Activated CD4-positive, CD25-positive, alpha-beta regulatory T cell treated with anti-CD3 and anti-CD28 coated beads, Interleukin-2, amount 50 U/mL, for 24 hours (primary cell): ENCODE measurements at places on chromosomes 12 and 14.

DNA sequence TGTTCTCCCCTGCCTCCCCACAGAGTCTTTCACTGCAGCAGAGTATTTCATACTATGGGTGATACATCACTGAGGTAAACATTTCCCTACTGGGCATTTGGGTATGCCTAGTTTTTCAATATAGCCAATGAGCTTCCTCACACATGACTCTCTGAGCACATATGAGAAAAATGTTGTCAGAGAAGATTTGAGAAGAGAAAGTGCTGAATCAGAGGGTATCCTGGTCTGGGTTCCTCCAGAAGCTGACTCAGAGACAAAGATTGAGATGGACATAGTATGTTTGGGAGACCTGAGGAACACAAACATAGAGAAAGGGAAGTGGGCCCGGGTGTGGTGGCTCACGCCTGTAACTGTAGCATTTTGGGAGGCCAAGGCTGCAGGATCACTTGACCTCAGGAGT, 12.6 kb downstream of the SLC8B1 start:
- no peak for ATAC-seq

GRCh38 chr14:56273155-56273554, 154.9 kb downstream of the PELI2 start:
- no peak for ATAC-seq

GRCh38 chr12:32446316-32447119, 47.2 kb downstream of the FGD4 start:
- no peak for ATAC-seq

- peak; percentile 79 for ATAC-seq
Measured at GRCh38 chr12:110314308-110314707, 33.3 kb downstream of the ATP2A2 start.

GRCh38 chr12:132700212-132700822, 10.3 kb upstream of the PGAM5 start:
- no peak for ATAC-seq

- ATAC-seq, result no peak
Measured at GRCh38 chr12:88870000-88870737, 289.9 kb upstream of the KITLG start.

DNA sequence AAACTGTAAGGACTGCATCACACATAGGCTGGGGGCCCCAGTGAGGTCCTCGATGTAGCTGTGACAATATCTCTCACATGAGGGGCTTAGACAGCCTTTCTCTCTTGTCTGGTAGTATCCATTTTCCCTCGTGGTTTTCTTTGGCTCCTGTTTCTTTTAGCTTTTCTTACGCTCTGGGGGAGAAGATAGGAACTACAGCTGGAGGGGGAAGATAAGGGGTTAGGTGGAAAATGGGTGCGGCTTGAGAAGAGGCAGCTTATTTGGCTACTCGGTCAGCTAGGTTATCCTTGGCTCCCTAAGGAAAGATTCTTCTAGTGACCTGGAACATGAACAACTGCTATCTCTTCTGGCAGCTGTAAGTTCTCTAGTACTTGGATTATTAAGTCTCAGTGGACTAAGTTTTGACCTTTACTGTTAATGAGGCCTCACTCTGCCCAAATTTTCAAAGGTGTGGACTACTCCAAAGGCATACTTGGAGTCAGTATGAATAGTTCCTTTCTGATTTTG, 28.7 kb upstream of the CPNE8 start:
- ATAC-seq, result no peak

DNA sequence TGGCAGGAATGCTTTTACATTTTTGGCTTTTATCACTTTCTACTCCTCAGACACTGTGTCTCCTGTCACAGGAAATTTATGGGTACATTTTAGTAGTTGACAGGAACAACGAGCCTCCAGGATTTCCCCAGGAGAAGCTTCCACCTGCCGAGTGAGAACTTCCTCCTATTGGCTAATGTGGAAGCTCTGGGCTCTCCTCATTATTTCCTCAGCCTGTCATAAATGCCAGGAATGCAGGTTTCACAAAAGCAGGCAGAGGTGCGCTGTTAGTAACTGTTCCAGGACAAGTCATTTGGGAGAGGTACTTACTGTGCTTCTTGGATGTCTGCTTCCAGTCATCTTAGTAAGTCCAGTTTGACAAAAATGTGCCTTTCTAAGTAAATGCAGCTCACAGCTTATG, 19.1 kb upstream of the DCP1B start:
- no peak for ATAC-seq

DNA sequence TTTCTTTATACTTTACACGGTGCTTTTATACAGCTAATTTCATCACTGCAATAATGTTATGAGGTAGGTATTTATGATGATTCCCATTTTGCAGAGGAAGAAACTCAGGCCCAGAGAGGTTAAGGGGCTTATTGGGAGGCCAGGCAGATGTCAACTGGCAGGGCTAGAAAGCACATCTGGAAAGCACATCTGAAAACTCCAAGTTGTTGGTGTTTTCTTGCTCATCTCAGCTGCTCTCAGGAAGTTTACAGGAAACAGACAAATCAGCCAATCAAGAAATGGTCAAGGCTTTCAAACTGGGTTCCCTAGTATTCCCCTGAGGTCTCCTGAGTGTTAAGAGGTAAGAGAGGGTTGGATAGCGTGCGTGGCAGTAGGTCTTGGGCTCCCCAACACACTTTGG, 124.1 kb upstream of the MED13L start:
- ATAC-seq, result no peak

- ATAC-seq, result no peak
Measured at GRCh38 chr12:66359300-66359699, 57.0 kb downstream of the HELB start.

GRCh38 chr14:75294649-75295033, 16.0 kb downstream of the FOS start:
- no peak for ATAC-seq

GRCh38 chr12:125013816-125014442, 20.5 kb downstream of the BRI3BP start:
- no peak for ATAC-seq

- no peak for ATAC-seq
Measured at GRCh38 chr12:27198036-27198435, 46.0 kb upstream of the STK38L start.

- no peak for ATAC-seq
Measured at GRCh38 chr12:51818566-51819300, 29.8 kb downstream of the FIGNL2 start.

DNA sequence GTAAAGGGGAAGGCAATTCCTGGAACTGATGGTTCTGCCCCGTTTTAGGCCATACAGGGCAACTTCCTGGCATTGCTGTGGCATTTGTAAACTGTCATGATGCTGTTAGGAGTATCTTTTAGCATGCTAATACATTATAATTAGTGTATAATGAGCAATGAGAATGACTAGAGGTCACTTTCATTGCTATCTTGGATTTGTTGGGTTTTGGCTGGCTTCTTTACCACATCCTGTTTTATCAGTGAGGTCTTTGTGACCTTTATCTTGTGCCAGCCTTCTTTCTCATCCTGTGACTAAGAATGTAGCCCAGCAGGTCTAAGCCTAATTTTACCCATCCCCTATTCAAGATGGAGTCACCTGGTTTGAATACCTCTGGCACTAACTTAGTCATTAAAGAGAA, 51.2 kb downstream of the TESPA1 start:
- peak; percentile 60 for ATAC-seq

DNA sequence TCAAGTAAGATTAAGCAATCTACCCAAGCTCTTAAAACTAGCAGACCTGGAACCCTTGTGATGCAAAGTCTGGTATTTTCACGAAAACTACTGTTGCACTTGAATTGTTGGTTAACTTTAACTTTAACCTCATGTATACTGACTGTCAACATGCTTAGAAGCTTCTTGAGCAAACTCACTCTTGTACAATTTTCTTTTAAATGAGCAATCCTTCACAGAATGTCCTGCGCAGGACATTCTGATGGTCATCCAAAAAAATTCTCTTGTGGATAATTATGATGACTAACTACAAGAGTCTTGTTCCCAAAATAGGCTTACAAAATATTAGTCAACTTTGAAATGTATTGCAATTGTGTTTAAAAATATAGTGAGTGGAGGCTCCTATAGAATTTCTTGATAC, 54.0 kb upstream of the PDE3A start:
- no peak for ATAC-seq

DNA sequence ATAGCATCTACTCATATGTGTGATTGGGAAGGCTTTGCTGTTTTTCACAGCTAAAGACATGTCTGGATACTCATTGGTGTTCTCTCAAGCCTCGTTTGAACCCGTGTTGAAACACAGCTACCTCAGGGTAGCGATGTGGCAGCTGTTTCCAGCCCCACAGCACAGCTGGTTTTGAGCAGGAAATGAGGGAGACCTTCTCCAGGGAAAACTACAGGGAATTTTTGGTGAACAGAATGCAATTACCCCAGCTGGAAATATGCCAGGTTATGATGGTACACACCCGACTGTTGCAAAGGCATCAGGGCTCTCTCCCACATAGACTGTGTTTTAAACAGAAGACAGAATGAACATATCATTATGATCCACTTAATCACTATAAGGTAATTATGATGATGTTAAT, 828.9 kb downstream of the VRK1 start:
- ATAC-seq, result no peak

DNA sequence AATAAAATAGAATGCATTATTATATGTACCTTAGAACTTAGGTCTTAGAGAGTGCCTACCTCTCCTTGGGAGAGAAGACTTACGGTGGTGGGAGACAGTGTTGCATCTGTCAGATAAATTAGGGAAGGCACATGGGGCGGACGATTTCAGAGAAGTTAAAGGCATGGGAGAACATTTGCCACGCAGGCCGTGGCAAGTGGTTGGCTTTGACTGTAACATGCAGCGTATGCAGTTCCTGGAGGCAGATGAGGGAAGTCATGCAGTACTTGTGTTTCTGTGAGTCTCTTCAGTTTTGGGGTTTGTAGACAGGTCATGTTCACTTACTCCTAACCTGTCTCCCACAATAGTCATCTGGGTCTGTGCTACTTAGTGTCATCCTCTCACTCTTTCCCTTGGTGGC, 43.6 kb downstream of the ETV6 start:
- no peak for ATAC-seq

DNA sequence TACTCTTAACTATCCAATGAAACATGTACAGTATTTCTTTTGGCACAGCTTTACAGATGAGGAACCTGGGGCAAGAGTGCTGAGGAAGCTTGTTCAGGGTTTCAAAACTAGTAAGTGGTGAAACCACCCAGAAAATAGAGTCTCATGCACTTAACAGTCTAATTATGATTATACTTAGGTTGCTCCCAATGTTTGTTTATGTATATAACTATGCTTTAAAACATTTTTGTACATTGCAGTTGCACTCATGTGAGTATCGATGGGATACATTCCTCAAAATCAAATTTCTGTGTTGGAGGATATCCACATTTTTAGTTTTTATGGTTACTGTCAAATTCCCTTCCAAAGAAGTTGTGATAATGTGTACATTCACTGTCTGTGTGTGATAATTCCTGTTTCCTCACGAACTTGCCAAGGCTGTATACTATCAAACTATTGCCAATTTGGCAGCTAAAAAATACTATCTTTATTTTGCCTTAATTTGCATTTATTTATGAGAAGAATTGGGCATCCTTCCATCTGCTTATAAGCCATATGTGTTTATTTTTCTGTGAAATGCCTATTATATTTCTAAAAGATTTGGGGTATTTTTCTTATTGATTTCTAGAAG, 143.9 kb upstream of the SSTR1 start:
- ATAC-seq, result no peak

DNA sequence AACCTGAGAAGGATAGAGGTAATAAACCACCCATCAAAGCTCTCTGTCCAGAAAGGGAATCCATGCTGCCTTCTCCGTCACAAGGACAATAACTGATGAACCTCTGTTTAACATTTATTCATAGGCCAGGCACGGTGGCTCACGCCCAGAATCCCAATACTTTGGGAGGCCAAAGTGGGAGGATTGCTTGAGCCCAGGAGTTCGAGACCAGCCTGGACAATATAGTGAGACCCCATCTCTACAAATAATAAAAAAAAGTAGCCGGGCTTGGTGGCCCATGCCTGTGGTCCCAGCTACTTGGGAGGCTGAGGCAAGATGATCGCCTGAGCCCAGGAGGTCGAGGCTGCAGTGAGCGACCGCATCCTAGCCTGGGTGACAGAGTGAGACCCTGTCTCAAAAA, 7.1 kb upstream of the FOS start:
- no peak for ATAC-seq

DNA sequence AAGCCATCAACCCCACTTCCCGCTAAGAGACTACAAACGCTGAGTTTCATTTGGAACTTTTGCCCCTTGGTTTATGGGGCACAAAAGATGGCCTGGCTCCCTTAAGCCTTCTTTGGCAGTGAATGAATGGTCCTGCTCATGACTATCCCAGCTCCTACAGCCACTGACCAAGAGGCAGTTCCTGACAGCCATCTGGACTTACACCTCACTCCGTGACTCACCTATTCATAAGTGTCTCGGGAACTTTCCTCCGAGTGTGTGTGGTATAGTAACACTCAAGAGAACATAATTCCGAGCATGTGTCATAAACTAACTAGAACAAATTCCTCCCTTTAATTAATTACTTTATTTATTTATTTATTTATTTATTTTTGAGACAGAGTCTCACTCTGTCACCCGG, 51.9 kb upstream of the NUDT4 start:
- ATAC-seq, result no peak

DNA sequence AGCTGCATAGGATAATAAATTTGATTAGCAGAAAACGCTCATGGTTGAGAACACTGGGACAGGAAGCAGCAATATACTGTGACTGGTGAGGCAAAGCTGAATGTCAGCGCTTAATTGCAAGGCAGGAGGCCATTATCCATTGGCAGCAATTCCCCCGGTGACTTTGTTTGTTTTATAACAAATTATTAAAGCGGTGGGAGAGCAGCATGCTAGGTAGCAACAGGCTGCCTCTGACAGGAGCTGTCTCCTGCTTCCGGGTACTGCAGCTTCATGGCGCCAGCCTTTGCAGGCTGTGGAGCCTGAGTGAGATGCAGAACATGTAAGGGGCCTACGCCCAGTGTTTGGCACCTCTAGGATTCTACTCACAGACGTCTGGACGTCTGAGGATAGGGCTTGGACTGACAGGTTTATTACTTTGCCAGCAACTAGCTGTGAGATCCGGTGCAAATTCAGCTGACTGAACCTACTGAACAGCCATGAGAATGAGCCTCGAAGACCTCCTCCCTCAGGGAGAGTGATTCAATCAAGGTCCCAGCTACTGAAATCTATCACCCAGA, 82.1 kb upstream of the SSTR1 start:
- ATAC-seq, result no peak

- no peak for ATAC-seq
Measured at GRCh38 chr12:45098766-45099165, 47.9 kb upstream of the DBX2 start.

- ATAC-seq, result no peak
Measured at GRCh38 chr14:88209273-88209672, 113.8 kb downstream of the KCNK10 start.

DNA sequence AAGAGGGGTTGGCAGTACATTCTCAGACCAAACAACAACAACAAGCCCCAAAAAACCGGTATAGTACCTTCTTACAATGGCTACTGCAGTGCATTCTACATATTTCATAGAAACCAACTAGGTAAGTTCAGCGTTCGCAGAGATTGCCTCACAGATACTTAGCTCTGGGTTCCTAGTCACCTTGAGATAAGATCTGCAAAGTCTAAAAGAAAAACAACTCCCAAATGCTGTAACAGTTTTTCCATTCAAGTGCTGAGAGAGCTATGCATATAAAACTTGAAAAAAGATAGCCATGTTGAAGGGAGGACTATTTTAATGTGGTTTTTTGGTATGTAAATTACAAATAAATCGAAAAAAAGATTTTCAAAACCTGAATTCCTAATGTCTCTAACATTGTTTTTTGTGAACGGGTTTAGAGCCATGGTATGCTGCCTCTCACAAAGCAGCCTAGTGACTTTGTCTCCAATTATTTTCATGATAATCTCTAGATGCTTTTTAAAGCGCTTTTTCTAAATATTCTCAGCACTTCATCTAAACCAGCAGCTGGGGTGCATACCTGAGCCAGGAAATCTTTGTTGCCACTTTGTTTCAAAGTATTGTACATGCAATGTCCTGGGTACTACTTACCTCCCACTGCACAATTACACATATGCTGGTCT, 56.6 kb upstream of the CRACR2A start:
- no peak for ATAC-seq
